ENCODE measurements at places on chromosomes 11 and 22.

DNA sequence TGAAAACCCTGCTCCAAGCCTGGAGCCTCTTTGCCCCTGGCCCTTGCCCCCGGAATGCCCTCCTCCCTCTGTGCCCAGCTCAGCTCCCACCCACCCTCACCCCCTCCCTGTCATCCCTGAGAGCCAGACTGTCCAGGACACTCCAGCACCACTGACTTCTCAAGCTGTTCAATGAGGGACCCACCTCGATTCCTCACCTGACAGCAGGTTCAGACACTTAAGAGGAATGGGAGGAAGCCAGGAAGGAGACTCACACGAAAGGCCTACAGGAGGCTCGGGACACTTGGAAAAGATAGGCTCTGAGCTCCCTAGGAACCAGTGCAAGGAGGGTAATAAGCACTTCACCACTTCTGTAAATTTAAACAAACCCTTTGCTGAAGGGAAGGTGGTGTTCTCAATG is 35.8 kb downstream of the IGLL5 start:
- DNase-seq = no peak

GRCh38 chr11:126963115-126963514 is 37.5 kb downstream of the KIRREL3 start:
- no peak for DNase-seq

DNA sequence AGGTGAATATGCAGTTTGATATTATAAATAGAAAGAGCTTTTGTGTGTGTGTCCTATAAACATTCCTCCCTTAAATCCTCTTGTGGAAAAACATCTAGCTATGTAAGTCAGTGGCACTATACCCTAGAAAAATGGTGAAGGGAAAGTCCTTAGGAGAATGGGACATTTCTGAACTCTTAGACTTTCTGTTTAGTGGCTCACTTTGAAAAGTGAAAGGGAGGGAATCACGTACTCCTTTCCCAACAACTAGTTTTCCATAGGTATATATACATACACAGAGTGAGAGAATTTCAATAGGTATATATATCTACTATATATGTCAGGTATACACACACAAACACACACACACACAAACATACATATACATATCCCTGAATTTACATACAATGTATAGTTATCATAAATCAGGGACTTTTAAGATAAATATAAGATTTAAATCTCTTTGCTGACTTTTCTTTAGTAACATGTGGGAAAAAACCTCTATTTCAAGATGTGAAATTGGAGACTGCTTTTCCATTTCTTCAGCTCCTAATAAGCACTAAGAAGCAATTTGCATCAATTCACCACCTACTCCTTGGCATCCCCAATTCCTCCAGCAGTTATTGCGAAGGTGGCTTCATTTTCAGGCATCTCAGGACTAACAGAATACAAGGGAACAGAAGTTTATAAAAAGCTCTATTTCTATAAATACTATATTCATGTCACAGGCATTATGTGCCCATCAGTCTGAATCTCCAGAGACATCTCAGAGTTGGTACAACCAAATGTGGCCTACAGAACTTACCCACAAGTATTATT is 13.5 kb upstream of the DDX17 start:
- no peak for DNase-seq

DNA sequence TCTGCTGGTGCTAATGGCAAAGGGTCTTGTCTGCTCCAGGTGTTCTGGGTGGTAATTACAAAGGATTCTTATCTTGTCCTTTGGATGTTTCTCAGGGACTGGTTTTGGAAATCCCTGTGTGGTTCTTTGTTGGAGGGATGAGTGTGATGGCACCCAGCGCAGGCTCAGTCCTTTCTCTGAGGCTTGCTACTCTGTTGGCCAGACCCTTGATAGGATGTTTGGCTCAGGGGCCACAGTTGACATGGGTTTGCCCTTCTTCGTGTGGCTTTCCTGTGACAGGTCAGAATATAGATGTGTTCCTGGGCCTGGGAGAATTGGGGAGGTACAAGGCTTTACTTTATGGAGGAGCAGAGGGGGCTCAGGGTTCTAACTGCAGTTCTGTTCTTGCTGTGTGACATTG is 4.0 kb downstream of the ARHGEF17 start:
- DNase-seq = no peak

GRCh38 chr11:69702769-69703452 is 911 bp downstream of the FGF19 start:
- no peak for DNase-seq

- no peak for DNase-seq
These were observed 25.9 kb upstream of the CCDC34 start for GRCh38 chr11:27388869-27389268.

DNA sequence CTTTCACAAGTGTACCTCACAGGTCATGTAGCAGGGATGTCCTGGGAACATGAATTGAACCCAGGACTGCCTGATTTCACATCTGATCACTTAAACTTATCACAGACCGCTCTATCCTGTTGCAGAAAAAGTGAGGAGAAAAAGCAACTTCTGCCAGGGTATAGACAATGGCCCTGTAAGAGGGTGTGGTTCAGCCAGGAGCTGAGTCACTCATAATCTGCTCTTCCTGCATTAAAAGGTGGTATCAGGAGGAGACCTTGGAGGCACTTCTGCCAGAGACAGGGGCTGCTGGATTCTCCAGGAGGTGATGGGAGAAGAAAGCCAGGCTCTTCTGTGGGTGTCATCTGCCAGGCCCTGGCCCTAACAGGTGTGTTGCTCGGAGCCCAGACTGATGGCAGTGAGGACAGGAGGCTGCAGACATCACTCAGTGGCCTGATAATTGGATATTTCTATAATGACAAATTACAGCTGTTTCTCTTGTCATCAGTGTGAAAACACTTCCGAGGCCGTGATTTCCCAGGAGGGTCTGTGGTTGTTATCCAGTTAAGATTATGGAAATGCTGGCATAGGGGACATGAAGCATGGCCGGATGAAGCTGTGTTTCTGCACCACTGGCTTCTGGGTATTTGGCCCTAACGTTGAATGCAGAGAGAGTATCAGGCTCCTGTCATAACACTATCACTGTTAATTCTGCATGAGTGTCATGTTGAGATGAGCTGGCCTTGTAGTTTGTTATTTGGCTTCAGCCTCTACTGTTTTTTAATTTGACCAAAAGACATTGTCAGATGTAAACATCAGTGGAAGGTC is 125.1 kb upstream of the ZBED5 start:
- DNase-seq = no peak

DNA sequence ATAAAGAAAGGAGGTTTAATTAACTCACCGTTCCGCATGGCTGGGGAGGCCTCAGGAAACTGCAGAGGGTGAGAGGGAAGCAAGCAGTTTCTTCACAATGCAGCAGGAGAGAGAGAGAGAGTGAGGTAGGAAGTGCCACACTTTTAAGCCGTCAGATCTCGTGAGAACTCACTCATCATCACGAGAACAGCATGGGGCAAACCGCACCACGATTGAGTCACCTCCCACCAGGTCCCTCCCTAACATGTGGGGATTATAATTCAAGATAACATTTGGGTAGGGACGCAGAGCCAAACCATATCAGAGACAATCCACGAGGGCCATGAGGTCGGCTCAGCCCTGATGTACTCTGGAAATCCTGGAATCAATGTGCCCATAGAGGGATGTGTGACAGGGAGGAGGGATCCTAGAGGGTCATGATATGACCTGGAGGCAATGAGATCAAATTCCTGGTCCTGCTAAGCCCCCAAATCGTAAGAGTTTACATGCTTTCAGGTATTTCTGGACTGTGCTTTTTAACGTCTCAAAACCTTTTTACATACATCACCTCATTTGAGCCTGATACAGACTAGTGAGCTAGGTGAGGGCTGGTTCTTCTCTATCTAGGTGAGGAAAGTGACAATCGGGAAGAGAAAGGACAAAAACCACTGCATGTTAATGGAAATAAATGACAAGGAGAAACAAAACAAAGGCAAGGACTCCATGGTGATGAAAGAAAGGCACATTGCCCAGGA is 19.5 kb upstream of the RASSF10 start:
- no peak for DNase-seq

DNA sequence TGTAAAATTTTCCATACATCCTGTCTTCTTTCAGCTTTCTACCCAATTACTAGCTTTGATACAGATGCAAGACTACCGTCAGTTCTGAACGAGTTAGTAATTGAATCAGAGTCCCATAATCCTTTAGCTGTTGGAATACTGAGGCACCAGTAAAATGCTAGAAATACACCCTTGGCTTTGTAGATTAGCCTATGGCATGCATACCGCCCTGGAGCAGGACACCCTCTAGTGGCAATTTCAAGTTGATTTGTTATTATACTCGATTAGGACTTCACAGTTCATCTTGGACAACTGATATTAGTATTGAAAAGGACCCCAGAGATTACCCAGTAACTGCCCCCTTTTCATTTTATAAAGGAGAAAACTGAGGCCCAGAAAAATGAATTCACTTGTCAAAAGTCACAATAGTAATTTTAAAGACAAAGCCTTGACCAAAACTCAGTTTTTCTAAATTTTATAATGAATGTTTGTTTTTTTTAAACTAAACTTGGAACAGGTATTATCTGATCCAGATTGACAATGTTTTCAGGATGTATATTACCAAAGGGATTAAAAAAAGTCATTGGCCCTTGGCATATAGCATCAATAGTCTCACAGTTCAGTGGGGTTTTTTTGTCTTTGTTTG is 72.6 kb downstream of the HIPK3 start:
- DNase-seq = peak; percentile 5

- no peak for DNase-seq
These were observed 34.7 kb downstream of the ALG9 start for GRCh38 chr11:111836721-111837120.

DNA sequence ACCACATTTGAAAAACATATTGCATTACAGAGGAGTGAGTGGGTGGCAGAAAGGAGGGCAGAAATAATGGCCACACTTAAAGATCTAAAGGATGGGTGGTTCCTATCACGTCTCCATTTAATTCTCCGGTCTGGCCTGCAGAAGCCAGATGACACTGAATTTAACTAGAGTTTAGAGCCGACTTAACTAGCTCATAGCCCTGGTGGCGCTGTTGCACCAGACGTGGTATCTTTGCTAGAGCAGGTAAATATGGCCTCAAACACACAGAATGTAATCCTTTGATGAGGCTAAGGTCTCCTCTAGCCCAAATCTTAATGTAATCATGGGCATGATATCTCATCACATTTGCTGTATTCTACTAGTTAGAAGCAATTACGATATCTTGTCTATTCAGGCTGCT is 51.5 kb upstream of the GAL start:
- DNase-seq = no peak

DNA sequence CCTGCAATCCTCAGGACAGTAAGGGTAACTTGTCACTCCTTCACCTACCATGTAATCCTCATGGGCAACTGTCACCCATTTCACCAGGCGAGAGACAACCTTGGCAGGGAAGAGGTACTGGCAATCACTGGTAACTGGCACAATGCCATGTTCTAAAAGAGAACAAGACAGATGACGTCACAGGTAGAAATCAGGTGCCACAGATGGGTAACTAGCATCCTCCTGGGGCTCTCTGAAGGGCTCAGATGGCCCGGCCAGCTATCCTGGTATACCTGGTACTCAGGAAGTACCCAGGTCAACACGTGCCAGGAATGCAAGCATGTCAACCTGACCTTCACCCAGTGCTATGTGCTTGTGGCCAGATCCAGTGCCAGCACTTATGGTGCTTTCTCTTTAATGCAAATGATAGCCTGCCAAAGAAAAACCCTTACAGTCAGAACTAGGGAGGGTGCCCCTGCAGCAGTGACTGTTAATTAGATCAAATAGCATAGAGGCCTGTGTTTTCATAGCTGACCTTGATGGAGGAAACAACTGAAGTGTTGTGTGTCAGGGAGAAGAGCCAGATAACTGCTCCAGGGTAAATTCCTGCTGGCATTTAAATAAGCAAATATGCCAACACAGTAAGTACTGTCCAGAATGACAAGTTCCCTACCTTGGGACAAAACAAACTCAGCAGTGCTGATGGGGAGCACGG is 36.2 kb downstream of the THOC5 start:
- DNase-seq = no peak

- DNase-seq = no peak
These were observed 21.2 kb downstream of the DAGLA start for GRCh38 chr11:61701242-61701886.

GRCh38 chr11:48014917-48015316 is 34.6 kb downstream of the PTPRJ start:
- DNase-seq = no peak

GRCh38 chr22:29623553-29624169 is 20.2 kb downstream of the NF2 start:
- no peak for DNase-seq

GRCh38 chr22:37166675-37167066 is 17.0 kb upstream of the IL2RB start:
- peak; percentile 76 for DNase-seq

DNA sequence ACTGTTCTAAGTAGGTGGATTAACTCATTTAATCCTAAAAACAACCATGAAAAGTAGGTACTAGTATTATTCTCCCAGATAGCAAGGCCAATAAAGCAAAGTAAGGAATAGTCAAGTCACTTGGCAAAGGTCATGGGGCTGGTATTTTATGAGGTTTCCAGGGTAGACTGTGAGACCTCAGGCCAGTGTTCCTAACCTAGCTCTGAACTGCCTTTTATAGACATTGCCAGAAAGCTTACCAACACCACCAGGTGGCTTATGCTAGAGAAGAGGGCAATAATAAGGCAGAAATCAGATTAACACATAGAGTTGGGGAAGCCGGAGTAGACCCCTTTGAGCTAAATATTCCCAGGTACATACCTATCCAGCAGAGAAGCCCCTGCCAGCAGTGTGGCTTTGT is 490.9 kb upstream of the TENM4 start:
- no peak for DNase-seq

DNA sequence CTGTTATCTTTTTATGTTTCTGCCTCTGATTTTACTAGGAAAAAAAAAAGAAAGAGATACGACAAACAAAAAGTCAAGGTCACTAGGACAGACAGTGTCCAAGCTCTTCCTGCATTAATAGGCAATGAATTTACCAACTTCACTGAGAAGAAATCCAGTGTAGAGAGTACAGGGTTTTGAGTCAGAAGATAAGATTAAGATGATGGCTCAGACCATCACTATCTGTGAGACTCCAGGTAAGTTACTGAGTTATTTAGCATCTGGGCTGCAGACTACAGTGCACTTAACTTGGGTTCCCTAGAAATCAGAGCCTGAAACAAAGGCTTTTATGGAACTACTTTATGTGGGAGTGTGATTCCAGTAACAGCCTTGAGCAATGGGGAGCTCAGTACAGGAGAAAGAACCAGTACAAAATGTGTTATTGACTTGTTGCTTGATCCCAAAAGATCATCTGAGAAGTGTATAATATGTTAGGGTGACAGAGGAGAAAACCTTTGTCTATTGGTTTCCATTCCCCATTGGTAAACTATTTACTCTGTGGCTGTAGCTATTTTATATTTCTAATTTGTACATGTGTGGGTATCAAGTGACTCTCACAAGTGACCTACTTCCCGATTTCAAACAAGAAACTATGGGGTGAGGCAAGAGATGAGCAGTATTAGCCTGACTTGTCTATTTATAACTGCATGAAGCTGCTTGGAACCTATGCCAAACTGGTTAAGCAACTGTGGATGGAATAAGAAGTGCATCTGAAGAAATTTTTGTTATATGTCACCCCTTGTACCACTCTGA is 395.8 kb downstream of the RAB38 start:
- no peak for DNase-seq
